ENCODE measurements at places on chromosomes 7 and 10.
A peak's percentile ranks its signal among the peaks of the same experiment; 100 is the strongest.

DNA sequence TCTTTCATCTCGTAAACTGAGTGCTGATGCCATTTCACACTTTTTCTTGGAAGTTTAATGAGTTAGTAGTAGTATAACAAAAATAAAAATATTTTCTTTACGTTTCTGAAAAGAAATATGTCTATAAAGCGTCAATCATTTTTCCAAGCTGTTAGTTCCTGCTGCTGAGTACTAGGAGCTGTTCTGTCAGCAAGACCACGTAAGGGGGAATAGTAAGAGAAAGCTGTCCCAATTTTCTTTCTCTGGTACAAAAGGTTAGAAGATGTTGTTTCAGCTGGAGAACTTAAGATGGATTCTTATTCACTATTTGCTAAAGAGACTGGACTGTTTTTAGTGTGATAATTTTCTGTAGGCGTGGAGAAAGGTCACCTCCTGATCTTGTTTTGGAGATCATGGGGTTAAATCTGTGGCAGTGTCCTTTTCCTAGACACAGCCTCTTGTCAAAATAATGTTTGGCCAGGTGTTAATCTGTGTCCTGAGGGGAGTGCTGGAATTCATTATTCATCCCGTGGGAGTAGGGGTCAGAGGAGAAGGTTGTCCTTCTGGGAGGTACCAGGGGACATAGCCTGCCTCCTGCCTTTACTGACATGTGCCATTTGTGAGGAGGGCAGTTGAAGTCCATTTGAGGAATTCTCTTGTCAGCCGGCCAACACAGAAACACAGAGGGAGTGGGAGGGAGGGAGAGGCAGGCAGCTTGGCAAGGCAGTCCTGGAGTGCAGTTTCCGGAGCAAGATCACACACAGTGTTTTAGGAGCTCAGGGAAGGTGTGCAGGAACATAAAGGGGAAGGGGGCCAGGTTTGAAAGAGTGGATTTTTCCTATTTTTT is 368.7 kb downstream of the AUTS2 start:
- DNase-seq: no peak

DNA sequence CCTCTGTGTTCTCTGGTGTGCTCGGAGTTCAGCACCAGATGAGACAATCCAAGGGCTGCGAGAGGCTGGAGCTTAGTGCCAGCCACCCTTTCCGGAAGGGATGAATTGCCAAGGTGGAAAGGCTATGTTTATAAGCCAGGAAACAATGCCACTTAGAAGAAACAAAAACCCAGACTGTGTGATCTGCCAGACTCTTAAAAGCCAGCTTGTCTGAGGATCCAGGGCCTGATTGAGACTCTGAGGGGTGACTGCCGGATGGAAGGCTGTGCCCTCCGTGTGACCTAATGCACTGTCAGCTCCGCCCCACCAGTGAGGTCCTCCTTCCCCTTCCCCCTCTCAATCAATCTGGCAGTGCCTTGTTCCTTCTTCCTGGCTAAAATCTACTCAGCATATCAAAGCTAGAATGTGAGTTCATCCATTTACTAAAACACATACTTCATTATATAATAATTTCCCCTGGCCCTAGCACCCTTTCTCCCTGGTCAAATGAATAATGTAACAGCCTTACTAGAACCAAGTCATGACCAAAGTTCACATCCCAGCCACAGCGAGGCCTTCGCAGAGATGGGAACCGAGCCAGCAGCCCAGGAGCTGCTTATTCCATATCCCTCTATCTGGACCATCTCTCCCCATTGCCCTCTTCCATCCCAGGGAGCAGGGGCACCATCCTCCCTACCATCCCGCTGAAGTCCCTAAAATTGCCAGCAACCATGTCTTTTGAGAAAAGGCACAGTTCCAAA is 25.5 kb downstream of the FAM107B start:
- no peak for DNase-seq

GRCh38 chr7:51640841-51641240 is 324.2 kb upstream of the COBL start:
- no peak for DNase-seq

DNA sequence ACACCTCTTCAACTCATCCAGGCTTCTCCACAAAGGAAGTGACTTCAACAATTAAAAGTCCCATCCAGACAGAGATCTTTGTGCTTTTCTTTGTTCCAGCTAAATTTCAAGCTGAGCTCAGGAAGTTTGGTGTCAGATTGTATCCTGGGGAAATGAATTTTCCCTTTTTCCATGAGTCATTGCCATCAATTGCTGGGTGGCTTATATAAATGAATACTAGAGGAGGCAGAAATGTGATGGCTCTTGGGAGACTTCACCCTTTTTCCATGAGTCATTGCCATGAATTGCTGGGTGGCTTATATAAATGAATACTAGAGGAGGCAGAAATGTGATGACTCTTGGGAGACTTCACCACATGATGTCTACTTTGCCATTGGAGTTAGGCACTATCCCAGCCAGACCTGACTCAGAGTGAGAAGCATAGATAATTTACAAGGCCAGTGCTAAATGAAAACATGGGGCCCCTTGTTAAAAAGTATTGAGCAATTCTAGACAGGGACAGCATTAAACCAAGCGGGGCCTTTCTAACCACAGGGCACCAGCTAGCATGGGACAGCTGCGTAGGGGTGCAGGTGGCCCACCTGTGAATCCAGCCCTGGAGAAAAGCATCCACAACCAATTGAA is 339.2 kb upstream of the PODXL start:
- DNase-seq: peak; percentile 7

DNA sequence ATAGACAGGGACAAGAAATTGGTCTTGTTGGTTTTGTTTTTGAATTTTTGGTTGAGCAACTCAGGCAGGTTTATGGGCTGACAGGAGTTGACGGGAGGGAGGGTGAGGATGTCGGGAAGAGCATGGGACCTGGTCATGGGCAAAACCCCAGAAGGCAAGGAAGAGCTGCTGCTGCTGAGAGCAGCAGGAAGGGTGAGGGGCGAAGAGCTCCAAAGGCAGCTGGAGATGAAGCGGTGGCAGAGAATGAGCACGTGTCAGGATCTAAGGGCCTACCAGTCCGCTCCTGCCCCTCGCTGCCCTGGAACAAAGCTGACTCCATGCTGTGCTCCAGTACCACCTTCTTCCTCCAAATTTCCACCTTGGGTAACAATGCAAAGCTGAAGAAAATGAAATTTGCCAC is 84.3 kb downstream of the ARHGAP22 start:
- no peak for DNase-seq

- DNase-seq: no peak
Observed at GRCh38 chr7:143177374-143178119, 5.7 kb upstream of the TAS2R39 start.

- no peak for DNase-seq
Observed at GRCh38 chr10:49362596-49363260, 33.2 kb downstream of the DRGX start.

- DNase-seq: peak; percentile 47
Observed at GRCh38 chr10:74189999-74190421, 39.0 kb downstream of the ADK start.

- no peak for DNase-seq
Observed at GRCh38 chr10:36182179-36182566, 540.1 kb upstream of the FZD8 start.

Data from activated CD4-positive, alpha-beta T cell treated with anti-CD3 and anti-CD28 coated beads, Interleukin-10, Interleukin-2, amounts not matched to agents 100 ng/mL and 50 ng/mL, durations not matched to agents 16 hours and 8 hours (primary cell).